ENCODE measurements at places on chromosomes 13 and 19.

- DNase-seq: peak; percentile 49
These were observed 840 bp upstream of the CCNA1 start for GRCh38 chr13:36431204-36432105.

- no peak for DNase-seq
These were observed 20.8 kb upstream of the EPHX3 start for GRCh38 chr19:15253061-15253460.

GRCh38 chr13:97448503-97449251 lies 14.7 kb downstream of the RAP2A start:
- no peak for DNase-seq

- no peak for DNase-seq
These were observed 327.5 kb upstream of the SPRY2 start for GRCh38 chr13:80668452-80668851.

DNA sequence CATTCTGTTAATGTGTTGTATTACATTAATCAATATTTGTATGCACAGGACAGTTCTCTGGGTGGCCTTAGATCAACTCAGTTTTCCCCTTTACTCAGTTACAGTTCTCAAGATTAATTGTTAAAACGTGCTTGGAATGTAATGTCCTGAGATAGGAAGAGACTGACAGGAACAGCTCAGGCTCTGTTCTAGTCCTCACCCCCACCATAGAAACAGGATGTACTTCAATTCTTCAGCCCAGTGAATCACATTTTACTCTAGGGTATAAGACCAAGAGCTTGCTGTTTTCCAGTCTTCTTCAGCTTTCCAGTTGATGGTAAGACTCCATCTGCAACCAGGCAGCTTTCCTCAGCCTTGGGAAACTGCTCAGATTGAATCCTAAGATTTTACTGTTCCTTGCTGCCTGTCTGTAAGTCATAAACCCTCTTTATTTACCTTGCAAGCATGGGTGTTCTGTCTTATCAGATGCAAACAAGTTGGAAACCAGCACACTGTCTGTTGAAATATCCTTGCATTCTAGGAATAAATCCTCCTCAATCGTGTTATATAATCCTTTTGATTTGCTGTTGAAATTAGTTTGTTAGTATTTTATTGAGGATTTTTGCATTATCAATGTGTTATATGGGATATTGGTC lies 836.9 kb upstream of the PCDH9 start:
- DNase-seq: no peak

DNA sequence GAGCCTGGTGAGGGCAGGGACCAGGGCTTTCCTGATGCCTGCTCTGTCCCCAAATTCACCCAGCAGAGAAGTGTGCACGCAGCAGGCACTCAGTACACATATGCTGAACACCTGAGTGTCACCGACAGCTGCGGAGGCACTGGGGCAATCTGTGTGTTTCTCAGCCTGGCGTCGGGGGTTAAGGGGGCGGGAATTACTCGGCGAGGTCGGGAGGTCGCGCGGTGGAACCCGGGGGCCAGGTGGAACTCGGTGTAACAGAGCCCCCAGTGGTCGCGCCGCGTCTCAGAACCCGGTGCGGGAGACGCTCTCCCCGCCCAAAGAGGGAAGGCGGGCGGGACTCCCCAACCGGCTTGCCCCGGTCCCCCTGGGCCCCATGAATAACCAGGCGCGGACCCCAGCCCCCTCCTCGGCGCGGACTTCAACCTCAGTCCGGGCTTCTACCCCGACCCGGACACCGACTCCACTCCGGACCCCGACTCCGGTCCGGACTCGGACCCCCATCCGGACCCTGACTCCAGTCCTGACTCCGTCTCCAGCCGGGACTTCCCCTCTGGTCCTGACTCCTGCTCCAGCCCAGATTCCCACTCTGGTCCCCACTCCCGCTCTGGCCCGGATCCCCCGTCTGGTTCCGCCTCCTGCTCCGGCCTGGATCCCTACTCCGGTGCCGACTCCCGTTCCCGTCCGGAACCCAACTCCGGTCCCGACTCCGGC lies at the start of gene SELENOV:
Gene SELENOV (plus strand): TSS at position 300 of the 711 bp plus-strand sequence. CDS start 74 bp downstream, at position 374.
- DNase-seq: no peak

DNA sequence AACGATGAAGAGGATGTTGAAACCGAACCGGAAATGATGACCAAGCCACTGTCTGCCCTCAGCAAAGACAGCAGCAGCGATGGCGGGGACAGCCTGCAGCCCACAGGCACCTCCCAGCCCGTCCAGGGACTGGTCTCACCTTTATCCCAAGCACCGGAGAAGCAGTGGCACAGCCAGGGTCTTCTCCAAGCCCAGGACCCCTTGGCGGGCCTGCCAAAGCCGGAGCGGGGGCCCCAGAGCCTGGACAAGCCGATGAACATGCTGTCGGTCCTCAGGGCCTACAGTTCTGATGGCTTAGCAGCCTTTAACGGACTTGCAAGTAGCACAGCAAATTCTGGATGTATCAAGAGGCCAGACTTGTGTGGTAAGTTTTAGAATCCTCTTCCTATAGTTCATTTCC lies 177.0 kb downstream of the ZNF536 start:
- no peak for DNase-seq

DNA sequence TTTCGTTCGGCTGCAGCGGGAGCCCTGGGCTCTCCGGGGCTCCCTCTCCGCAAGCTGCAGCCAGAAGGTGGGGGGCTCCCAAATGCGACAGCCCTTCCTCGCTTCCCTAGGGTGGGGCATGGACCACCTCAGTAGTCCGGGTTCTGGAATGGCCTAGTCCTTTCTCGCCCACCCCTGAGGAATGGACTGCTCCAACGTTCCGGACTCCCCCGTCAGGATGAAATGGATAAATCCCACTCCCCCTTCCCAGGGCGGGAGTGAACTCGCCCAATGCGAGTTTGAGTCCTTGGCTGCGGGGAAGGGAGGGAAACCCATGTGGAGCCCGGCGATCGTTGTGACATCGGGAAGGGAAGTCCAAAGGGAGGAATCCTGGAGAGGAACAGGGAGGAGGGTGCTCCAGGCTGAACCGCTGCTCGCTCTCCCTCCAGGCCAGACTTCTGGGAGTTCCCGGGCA lies 5.5 kb downstream of the HRC start:
- peak; percentile 48 for DNase-seq

DNA sequence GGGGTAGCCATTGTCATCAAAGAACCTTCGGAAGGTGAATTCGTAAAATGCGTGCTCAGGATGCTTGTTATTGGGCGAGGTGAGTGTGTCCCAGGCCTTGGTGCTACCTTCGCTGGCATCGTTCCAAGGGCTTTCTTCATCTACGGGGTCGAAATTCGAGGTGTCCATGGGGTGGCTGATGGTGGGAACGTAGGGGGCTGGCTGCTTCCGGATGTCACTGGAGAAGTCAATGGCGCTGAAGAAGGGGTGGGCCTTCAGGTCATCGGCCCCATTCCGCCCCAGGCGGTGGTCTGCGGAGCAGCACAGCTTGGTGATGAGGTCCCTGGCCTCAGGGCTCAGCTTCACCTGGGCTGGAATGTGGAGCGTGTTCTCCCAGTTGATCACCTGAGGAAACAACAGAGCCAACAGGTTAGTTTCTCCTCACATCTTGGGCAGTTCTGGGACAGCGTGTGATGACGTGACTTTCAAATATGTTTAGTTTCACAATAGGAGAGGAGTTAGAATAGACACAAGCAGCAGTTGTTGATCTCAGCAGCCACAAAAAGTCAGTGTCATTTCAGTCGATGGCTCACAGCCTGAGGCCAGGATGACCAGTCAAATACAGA lies 72.5 kb upstream of the XPO4 start:
- no peak for DNase-seq

DNA sequence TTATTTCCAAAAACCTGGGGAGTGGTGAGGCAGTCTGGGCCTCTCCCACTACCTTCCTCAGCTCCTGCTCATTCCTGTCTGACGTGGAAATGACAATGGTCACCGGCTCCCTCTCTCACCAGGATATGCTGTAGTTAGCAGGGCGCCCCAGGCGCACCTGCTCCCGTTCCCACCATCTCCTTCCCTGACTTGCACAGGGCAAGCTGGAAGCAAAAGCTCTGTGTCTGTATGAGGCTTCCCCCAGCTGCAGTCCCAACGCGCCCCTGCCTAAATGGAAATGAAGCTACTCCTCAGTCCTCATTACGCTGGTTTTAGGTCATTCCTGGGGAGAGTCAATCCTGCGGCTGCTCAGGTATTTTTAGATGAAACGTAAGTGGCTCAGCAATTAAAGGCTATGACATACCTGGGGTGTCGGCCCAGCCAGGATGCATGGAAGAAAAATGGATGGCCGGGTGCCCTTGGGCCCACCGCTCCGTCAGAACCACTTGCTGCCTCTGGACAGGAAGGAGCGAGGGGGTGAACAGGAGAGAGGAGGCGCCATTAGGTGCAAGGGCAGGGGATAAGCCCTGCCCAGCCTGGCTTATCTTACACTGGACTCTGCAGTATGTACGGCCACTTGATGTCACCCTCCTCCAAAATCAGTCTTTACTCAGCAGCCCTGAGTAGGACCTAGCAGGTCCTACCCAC lies 32.4 kb downstream of the DHRS12 start:
- DNase-seq: no peak

GRCh38 chr13:54210397-54211049 lies 1181.9 kb downstream of the OLFM4 start:
- DNase-seq: no peak

DNA sequence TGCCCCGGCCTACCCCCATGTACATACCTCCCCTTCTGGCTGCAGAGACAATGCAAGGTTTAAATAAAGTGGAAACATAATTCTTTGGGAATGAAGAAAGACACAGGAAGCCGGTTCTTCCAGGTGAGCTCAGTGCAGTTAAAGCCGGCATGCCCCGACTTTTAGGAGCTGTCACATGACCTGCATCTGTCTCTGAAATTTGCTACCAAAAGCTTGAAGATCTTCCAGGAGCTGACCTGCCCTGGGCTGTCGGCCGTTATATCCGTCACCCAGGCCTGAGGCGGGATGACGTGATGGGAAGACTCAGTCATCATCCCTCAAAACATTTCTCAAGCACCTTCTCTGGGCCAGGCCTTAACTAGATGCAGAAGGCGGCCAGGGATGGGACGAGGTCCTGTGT lies 10.3 kb downstream of the RAB8A start:
- DNase-seq: no peak

DNA sequence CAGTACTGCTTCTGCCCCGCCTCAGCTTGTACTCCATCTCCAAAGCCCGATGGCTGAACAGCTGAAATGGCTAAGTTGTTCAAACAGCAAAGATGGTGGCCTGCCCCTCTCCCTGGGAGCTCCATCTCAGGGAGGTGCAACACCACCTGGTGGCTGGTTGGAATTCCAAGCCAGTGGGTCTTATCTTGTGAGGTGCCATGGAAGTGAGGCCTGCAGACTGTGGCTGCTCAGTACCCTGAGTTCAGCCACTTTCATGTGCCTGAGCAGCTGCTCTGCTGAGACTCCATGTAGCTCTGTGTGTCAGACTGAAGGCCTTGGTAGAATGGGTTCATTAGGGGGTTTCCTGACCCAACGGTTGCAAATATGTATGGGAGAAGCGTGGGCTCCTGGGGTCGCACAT lies 67.3 kb upstream of the SPRY2 start:
- no peak for DNase-seq

GRCh38 chr13:75635101-75635827 lies 866 bp upstream of the LMO7 start:
- DNase-seq: no peak

- DNase-seq: no peak
These were observed 325.1 kb downstream of the DCT start for GRCh38 chr13:94154367-94154766.

DNA sequence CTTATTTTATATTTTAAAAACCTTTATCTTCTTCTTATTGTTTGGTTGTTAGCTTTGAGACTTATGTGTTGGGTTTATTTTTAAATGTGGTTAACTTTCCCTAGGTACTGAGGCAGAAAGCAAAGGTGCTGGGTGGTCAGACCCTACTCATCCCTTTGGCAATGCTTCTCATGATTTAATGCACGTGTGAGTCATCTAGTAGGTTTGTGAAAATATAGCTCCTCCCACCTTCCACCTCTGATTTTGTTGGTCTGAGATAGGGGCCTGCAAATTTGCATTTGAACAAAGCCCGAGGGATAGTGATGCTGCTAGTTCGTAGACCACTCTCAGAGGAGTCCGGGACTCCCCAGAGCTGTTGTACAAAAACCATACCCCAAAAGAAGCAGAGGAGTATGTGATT lies 771.3 kb upstream of the ARGLU1 start:
- no peak for DNase-seq

DNA sequence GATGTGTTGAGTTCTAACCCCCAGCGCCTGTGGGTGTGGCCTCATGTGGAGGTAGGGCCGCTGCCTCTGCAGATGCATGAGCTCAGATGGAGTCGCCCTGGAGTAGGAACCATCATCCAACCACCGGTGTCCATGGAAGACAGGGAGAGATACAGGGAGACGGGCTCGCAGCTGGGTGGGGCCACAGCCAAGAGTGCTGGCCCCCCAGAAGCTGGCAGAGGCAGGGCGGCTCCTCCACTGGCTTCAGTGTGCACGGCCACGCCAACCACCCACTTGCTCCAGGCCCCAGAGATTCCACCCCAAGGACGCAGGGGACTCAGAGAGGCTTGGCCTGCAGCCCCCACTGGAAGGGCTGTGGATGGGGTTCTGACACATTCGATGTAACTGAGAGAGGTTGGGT lies 5.4 kb upstream of the MCF2L start:
- DNase-seq: no peak

GRCh38 chr19:11931051-11931450 lies 6.1 kb downstream of the ZNF700 start:
- peak; percentile 47 for DNase-seq

- no peak for DNase-seq
These were observed 5.1 kb upstream of the DIRAS1 start for GRCh38 chr19:2726160-2726855.

DNA sequence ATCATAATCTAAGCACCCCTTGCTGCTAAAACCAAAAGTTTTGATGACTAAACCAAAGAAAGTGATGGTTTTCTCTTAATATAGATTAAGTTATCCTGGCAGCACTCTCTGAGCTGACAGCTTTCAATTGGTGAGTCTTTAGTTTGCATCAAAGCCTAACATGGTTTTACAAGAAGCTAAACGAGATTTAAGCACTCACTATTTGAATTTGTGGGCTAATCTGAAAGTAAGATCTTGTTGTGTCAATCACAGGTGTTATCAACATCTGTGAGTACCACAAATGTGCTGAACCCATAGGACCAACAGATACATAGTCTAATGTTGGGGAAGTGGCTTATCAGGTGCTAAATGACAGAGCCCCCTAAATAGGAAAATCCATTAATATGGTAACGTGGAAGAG lies 223.9 kb downstream of the LHFPL6 start:
- no peak for DNase-seq

GRCh38 chr19:29806098-29806866 lies 5.5 kb upstream of the CCNE1 start:
- peak; percentile 44 for DNase-seq

DNA sequence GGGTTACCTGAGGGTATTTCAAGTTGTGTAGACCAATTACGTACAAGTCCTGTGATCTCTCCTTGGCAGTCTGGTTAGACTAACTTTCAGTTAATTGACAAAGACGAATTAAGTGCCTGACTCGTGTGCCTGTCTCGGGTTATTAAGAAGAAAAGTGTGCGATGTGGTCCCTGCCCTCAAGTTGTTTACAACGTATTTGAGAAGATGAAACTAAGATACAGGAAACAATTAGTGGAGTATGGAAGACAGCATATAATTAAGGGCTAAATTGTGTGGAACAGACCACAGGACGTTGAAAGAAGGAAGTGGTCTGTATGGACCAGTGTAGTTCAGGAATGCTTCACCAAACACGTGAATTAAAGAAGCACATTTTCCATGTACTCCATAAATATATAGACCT lies 49.2 kb downstream of the KLF5 start:
- no peak for DNase-seq

Data from inflammatory macrophage (primary cell).